ENCODE measurements at places on chromosomes 3 and 15. TPM values are rescaled to one million over a fixed set of nuclear protein-coding genes. Genes with fewer than 3 reads are reported as not detected.
A peak's percentile ranks its signal among the peaks of the same experiment; 100 is the strongest.

DNA sequence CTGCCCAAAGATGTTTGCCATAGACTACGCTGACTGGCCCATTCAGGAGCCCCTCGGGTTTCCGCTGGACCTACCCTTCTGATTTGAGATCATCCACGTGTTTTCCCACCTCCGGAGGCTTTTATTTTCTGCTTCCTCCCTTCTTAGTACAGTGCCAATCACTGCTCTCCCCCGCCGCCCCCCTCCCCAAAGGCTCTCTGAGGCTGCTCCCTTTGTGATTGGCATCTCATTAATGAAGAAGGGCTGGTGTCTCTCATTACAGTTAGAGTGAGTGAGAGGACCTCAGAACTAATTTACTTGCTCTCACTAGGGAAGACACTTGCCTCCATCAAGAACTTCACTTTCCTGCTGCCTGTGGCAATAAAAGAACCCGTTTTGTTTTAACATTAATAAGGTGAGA, 284.7 kb upstream of the ICE2 start:
- no peak for DNase-seq

- DNase-seq: peak; percentile 63
These were observed 4.5 kb downstream of the WNT5A start for GRCh38 chr3:55482496-55483195.

Gene SLC6A11
- total RNA-seq: not detected

GRCh38 chr15:81363276-81363675, 10.7 kb downstream of the TMC3 start:
- DNase-seq: no peak

- DNase-seq: peak; percentile 57
These were observed 92.7 kb downstream of the MYLK start for GRCh38 chr3:123791417-123791816.

DNA sequence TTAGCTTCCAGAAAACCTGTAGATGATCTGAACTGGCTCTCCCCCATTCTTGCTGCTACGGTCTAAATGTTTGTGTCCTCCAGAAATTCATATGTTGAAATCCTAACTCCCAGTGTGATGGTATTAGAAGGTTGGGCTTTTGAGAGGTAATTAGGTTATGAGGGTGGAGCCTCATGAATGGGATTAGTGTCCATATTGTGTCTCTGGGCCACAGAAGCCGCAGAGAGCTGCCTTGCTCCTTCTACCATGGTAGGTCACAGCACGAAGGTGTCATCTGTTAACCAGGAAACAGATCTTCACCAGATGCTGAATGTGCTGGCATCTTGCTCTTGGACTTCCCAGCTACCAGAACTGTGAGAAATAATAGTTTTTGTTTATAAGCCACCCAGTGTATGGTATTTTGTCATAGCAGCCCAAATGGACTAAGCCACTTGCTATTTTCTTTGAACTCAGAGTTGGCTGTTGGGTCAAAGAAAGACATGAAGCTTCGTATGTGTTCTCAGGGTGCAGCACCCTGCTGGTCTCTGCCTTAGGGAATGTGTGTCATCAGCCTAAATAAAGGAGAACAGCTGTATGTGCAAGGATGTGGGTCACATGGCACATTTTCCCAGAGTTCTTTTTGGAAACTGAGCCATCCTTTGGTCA, 317.5 kb upstream of the SLCO3A1 start:
- peak; percentile 20 for DNase-seq

DNA sequence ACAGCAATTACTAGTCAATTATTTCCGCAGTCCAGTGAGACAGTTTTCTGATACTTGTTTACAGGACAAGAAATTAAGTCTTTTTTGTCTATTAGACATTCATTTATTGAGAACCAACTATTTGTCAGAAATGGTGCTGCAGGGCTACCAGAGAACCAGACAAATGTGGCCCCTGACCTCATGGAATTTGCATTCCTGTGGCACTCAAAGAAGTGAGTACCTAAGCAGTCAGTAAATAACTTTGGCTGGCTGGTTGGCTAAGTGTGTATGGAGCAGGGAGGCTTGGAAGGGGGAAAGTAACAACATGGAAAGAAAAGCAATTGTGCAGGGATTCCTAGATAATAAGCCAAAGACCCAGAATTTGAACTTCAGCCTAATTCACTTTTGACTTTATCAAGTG, 837.0 kb upstream of the CFAP20DC start:
- no peak for DNase-seq

DNA sequence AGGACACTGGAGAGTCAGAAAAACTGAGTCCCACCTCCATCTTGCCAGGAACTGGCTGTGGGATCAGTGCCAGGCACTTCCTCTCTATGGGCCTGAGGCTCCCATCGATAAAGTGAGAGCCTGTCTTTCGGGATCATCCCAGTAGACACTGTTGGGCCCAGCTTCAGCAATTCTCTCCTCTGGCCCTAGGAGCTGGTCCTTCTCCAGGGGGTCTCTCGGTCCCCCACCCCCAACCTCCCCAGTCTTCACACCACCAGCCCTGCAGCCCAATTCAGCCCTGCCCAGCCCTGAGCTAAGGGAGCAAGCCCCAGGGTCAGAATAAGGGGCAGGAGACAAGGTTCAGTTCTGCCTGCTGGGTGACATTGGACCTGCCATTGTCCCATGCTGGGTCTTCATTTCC, 4.5 kb upstream of the LCTL start:
- no peak for DNase-seq

Gene FGF12
- not detected for total RNA-seq

Gene TGM4
- total RNA-seq: not detected

DNA sequence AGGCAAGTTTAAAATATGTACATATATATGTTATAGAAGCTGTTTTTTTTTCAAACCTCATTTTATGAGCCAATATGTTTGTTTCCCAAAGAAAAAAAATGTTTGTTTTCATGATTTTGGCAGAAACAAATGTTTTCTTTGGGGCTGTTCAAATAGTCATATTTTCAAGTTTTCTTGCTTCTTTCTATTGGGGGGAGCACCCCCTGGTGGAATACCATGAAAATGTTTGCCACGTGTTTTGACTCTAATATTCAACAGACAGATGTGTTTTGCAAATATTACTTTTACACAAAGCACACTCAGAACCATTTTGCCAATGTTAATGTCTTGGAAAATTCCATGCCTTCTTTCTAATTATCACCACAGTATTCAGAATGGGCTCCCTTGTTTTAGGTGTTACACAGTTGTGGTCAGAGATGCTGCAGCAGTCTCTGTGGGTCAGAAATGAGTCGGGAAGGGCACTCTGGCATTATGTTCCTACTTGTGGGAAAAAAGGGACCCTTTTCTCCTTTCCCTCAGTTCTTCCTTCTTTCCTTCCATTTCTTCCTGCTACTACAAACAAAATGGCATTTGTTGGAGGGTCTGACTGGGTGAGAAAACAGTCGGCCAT, 817.0 kb downstream of the TUSC7 start:
- peak; percentile 20 for DNase-seq

DNA sequence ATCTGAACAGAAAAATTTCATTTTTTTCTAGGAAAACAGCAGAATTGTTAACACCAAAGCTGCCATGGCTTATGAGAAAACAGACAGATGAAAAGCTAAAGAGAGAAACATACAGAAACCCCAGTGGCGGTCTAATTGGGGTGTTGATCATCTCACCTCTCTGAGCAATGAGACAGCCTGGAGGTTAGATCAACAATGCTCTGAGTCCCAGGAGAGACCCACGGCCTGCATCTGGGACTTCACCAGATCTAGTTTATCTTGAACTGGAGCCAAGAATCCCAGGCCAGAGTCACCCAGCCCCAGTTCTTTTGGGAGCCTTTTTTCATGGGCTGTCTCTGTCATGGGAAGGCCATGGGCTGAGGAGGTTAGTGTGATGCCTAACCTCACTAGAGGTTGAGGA, 3.5 kb upstream of the GALNT15 start:
- DNase-seq: no peak

DNA sequence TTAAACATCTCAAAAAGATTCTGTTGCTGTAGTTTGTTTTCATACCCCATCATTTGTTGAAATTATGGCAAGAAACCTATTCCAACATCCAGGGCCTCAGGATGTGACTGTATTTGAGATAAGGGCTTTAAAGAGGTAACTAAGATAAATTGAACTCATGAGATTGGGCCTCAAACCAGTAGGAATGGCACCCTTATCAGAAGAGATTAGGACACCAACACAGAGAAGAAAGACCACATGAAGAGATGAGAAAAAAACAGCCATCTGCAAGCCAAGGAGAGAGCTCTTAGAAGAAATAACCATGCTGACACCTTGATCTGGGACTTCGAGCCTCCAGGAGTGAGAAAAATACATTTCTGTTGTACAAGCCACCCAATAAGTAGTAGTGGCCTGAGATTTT, 157.7 kb downstream of the CGGBP1 start:
- DNase-seq: no peak

Gene ISLR
- 2.3 TPM for total RNA-seq

DNA sequence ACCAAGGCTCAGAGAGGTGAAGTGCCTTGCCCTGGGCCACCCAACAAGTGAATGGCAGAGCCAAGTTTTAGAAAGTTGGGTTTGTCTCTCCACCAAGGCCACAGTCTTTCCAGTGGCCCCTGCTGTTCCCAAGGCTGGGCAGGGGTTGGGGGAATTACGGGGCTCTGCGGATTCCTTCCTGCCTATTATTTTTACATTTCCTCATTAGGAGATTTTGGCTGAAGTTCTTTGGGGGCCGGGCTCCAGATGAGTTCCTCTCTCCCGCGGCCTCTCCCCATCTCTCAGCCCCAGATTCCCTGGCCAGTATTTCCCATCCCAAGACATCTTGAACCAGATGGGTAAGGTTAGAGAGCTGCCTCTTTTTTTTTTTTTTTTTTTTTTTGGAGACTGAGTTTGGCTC, 44.0 kb upstream of the SMAD6 start:
- DNase-seq: no peak

GRCh38 chr15:101489237-101489598, 289 bp downstream of the PCSK6 start:
- no peak for DNase-seq

Measured in HFFc6 (cell line).